ENCODE measurements at places on chromosomes 3 and 15. TPM values are rescaled to one million over a fixed set of nuclear protein-coding genes. Genes with fewer than 3 reads are reported as not detected.

The CCDC174 gene
- total RNA-seq, result 9.7 TPM

The ARGFX gene
- total RNA-seq, result not detected

The ANKUB1 gene
- total RNA-seq, result not detected

The GOLIM4 gene
- total RNA-seq, result 57.3 TPM

The LSAMP gene
- total RNA-seq, result 5.0 TPM

The PLA2G4B gene
- total RNA-seq, result 5.8 TPM

The KNG1 gene
- 0.62 TPM for total RNA-seq

The ERICH6 gene
- not detected for total RNA-seq

The PRR20G gene
- not detected for total RNA-seq

The AHSG gene
- not detected for total RNA-seq

The TMEM266 gene
- not detected for total RNA-seq

The ACY1 gene
- total RNA-seq, result 32.3 TPM
